ENCODE measurements at places on chromosomes 3 and 15.

DNA sequence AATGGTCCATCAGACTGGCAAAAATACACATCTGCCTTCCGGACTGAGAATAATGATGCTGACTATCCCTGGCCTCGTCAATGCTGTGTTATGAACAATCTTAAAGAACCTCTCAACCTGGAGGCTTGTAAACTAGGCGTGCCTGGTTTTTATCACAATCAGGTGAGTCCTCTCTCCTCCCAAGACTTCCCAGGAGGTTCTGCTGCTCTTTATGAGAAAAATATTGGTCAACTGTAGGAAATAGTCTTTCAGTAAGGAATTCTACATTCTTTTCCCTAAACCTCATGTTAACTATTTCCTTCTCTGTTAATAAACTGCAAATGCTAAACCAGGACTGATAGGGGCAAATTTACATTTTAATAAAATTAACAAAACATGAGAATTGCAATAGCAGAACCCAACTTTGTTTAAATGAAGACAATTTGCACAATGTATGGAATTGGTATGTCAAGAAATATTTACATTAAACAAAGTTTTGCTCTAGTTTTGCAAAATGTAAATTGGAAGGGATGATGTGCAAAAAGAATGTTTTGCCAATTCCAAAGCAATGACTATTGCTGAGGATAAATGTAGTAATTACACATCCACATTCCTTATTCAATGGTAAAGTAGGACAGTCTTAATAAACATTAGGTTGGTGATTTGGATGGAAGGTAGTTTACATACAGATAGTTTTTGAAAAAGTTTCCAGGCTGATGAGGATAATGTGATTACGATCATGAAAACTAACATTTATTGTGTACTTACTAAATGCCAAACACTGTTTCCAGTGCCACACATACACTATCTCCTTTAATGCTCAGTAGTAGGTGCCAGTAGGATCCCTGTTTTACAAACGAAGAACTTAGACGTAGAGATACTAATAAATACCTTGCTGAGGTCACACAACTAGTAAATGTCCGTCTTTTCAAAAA is 21.1 kb downstream of the UPK1B start:
- DNase-seq, result no peak

DNA sequence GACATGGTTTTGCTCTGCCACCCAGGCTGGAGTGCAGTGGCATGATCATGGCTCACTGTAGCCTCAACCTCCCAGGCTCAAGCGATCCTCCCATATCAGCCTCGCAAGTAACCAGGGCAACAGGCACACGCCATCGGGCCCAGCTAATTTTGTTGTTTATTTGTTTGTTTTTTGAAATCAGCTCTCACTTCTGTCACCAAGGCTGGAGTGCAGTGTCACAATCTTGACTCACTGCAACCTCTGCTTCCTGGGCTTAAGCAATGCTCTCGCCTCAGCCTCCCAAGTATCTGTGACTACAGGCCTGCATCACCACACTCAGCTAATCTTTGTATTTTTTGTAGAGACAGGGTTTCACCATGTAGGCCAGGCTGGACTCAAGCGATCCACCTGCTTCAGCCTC is 26.3 kb upstream of the PLCH1 start:
- DNase-seq, result no peak

DNA sequence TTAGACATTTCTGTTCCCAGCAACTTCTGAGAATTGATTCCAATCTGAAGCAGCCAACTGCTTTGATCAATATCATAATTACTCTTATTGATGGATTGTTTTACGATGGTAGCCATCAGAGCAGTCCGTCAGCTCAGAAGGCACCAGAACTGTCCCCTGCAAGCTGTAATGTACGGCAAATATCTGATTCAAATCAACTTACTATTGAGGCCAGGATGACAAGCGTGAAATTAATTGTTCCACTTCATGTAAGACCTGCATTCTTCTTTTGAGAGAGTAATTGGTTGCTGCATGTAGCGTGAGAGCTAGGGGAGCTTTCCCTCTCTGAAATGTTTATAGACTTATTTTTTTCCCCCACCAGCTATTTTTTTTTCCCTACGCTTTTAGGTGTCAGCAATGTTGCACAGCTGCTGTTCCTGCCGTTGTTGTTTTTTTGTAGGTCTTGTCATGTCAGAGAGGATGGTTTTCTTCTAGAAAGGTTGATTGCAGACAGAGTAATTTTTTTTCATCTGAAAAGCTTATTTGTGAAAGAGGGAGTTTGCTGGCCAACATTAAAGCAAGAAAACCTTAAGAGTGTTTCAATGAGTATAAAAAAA is 134.9 kb downstream of the CACNA2D3 start:
- no peak for DNase-seq

DNA sequence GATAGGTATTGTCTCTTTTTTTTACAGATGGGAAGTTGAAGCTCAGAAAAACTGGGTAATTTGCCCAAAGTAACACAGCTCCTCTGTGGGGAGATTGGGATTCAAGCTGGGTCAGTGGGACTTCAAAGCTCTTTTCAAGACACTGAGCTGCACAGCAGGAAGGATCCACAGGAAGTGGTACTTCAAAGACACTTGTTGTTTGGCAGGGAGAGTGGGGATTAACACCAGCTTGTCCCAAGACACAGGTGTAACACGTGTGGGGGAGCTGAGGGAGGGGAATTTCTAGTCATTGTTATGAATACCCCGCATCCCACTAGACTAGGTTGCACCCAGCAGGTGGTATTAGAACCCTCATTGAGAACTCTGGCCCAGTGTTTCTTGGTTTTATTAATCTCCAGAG is 116.0 kb downstream of the FOXB1 start:
- peak; percentile 18 for DNase-seq

DNA sequence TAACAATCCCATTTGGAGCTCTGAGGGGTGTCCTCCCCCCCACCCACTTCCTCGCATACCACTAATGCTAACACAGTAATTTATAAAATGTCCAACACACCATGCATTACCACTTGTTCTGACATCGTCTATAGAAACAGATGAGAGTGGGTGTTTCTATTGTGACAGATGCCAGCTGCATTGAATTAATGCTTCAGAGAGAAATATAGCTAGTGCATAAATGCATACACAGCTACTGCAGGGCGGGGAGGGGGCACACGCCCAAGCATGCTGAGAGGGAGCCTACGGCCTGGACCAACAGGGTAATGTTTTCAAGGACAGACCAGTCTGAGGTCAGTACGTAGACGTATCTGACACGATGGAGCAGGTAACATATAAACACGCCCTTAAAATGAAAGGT is 106.0 kb upstream of the FEZF2 start:
- no peak for DNase-seq

- DNase-seq, result no peak
Observed at GRCh38 chr15:31544361-31544760, 217.7 kb downstream of the KLF13 start.

GRCh38 chr15:73517566-73517965 is 74.6 kb downstream of the REC114 start:
- no peak for DNase-seq

DNA sequence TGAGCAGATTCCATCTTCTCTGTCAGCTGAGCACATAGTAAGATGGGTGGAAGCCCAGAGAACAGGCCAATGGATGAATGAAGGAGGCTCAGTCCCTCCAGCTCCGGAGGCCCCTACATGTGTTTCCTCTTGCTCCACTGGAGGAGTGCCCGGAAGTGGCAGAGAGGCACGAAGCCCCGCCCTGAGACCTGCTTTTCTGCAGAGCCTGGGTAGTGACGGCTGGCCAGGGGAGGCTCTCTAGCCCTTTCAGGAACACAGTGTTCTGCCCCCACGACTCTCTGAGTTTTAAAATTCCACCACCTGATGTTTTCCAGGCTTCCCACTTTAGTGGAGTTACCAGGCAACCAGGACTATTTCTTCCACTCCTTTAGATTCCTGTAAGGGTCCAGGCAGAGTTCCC is 149.4 kb upstream of the SLC6A11 start:
- no peak for DNase-seq

GRCh38 chr3:195711813-195712534 is 8.8 kb upstream of the MUC20 start:
- no peak for DNase-seq

- no peak for DNase-seq
Observed at GRCh38 chr3:183517607-183518006, 37.9 kb downstream of the KLHL6 start.

- no peak for DNase-seq
Observed at GRCh38 chr15:33670567-33670966, 297.7 kb upstream of the CHRM5 start.

GRCh38 chr3:155948476-155948875 is 78.0 kb downstream of the GMPS start:
- DNase-seq, result no peak

DNA sequence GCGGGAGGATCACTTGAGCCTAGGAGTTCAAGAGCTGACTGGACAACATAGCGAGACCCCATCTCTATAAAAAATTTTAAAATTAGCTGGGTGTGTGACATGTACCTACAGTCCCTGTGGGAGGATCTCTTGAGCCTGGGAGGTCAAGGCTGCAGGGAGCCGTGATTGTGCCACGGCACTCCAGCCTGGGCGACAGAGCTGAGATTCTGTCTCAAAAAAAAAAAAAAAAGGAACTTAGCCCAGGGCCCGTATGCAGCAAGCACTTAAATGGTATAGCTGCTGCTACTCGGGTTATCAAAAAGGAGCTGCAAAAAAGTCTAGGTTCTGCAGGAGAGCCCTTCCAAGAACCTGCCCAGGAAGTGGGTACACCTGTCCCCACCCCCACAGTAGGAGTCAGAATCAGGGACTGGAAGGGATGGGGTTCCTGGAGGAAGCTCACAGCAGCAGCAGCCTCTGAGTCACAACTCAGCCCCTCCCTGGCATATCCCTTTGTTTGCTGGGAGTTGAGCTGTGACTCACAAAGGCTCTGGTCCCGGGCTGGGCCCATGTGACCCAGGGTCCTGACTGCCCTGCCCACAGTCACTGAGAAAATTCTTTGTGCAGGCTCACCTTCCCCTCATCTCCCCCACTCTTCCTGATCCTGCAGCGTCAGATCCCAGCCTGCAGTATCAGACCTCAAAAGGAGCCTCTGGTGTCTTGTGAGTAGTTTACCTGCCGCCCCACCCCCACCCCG is at the start of gene SPATA12:
Gene SPATA12 (plus strand): TSS at position 576 of the 733 bp plus-strand sequence. CDS start 13,031 bp downstream, outside the sequence.
- no peak for DNase-seq

GRCh38 chr3:49761661-49762060 is 24.7 kb downstream of the IP6K1 start:
- DNase-seq, result no peak

- DNase-seq, result peak; percentile 40
Observed at GRCh38 chr15:42691308-42691707, 45.6 kb downstream of the CDAN1 start.

- DNase-seq, result no peak
Observed at GRCh38 chr15:72276326-72276700, 4.0 kb upstream of the PARP6 start.

GRCh38 chr3:53056442-53056841 is 10.6 kb upstream of the SFMBT1 start:
- no peak for DNase-seq

DNA sequence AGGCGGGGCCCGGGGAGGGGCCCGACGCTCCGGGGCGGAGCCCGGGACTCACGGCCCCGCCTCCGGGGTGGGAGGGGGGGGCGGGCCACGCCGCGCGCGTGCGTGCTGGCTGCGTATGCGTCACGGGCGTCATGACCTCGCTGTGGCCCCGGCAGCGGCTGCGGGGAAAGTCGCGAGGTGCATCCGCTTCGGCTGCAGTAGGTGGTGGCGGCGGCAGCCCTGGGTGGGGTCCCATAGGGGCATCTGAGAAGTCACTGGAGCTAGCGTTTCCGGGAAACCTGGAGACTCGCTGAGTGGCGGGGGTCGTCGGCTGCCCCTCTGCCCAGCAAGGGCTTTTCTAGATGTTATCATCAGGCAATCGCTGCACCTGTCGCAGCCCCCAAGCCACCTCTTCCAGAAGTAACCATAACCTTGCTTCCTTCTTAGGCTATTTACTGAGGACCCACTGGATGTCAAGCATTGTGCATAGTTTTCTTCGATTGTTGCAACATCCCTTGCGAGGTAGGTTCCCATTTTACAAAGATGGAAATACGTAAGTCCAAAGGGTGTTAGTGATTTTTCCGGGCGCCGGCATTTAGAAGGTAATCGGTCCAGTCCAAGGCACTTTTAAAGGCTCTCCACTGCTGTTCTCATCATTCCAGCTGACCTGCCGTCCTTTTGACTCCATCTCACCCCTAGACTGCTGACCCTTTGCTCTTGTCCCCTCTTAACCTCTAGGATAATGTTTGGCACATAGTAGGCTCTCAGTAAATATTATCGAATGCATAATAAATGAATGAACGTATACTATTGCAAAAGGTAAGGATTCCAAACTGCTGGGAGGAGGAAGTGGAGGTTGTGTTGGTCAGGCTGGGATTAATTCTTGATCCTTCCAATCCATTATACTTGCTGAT is at the start of gene GDPGP1:
Gene GDPGP1 (plus strand): TSS at position 114 of the 893 bp plus-strand sequence. CDS start 6,700 bp downstream, outside the sequence.
- DNase-seq, result no peak

DNA sequence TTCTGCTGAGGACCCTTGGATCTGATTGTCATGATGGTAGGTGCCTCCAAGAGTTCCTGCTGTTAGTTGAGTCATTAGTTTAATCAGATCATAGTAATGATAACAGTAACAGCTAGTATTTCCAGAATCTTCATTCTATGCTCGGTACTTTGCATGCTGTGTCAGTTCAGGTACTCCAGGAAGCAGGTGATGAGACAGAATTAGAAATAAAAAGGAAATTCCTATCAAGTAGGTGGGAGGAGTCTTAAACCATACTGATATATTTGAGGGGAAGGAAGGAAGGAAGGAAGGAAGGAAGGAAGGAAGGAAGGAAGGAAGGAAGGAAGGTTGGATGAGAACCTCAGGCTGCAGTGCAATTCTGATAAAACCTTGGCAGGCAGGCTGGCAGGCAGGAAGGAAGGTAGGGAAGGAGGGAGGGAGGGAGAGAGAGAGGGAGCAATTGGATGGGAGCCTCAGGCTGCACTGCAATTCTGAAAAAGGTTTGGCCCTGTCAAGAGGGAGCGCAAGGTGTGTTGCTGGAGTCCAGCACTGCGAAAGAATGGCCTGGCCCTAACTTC is 148.8 kb upstream of the NUDT16 start:
- no peak for DNase-seq

DNA sequence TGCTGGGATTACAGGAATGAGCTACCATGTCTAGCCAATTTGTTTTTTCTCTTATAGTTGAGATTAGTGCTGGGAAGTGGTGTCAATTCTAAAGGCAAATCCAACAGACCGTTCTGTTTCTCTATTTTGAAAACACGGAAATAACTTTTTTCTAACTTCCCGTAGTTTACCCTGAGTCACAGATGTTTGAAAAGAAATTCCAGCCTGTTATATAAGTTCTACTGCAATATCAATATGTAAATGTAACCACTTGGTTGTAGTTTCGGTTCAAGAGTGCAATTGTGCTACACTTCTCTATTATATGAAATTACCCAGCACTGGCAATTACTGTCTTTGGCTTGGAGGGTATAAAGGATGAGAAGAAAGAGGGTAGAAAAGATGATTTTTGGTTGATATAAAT is 22.3 kb upstream of the GNB4 start:
- DNase-seq, result no peak
